ENCODE measurements at places on chromosomes 2 and 18.

DNA sequence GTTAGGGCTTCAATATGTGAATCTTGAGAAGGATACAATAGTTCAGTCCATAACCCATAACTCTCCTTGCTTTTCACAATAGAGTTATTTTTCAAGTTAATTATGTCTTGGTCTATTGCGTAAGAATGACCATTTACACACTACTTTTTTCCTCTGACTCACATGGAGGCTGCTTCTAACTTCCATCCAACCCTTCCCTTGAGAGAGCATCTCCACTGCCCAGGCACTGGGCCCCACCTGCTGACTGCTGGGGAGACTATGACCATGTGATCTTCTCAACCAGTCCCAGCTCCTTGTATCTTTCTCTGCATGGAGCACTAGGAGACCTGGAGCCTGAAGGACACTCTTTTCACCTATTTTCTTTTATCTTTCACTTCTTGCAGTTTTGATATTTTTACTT is 251.5 kb downstream of the GPD2 start:
- DNase-seq: no peak

DNA sequence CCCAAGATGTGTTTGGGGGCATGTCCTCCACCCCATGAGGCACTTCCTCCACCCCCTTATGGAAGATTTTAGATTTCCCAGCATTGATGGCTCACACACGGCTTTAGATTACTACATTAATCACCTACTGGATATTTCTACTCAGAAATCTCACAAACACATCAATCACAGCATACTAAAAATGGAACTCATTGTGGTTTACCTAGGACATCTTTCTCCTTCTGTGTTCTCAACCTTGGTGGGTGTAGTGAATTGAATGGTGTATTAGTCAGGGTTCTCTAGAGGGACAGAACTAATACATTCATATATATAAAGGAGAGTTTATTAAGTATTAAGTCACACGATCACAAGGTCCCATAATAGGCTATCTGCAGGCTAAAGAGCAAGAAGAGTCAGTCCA is 82.1 kb upstream of the CYRIA start:
- no peak for DNase-seq

DNA sequence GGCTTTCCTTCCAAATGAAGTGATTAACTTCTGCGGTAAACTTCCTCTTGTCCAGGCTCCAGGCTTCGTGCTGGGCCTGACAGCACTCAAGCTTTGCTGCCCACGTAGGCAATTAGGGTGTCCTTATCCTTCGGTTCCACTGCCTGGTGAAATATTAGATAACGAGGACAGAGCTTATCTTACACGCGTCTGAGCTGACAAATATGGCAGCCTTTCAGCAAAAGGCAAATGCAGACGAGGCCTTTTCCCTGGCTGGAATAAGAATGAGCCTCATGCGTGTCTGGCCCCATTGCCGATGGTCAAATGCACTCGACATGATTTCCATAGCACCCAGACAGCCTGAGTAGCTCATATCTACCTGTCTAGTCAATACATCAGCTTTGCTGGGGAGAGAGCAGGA is 141.5 kb downstream of the FAM210A start:
- DNase-seq: no peak

DNA sequence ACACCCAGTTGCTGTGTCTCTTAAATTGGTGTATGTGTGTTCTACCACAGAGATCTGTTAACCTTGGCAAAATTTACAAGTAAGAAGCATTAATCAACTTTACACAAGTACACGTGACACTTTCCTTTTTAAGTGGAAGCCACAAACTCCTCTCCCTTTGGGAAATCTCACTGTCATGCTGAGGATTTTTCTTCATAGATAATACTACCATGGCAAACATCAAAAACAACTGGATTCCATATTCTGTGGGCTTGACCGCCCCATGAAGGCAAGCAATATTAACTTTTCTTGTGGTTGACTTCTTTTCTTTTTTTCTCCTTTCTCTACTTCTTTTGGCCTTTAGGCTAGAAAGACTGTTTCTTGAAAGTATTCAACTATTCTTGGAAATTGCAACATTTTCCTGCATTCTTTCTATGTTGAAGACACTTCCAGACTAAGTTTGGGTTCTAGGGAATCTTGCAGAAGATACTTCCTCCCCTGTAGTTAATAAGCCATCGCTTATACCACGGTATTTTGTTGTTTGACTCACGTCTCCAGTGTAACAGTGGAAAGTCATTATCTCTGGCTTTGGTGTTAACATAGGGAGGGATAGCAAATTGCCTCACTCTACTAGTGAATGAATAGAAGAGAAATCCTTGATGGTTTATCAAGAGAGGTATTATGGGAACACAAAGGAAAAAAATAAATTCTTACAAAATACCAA is 79.5 kb downstream of the SLC8A1 start:
- DNase-seq: no peak

DNA sequence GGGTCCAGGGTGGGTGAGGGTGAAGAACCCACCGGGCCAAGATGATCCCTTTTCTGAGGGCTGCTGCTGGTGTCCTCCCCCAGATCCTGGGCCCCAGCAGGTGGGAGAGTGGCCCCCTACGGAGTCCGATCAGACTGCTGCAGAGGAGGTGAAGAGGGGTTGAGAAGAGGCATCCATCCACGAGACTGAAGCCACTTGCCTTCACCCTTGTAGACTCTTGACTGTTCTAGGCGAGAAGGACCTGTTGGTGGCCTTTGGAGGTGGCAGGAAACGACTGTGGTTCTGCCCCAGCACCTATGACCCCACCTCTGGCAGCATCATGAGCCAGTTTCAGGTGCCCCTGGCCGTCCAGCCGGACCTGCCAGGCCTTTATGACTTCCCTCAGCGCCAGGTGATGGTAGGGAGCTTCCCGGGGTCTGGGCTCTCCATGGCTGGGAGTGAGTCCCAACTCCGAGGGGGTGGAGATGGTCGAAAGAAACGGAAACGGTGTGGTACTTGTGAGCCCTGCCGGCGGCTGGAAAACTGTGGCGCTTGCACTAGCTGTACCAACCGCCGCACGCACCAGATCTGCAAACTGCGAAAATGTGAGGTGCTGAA is 1.5 kb downstream of the TET3 start:
- no peak for DNase-seq

Data from C1 segment of cervical spinal cord (tissue), 14 donors.